ENCODE measurements at places on chromosomes 5 and 9.

GRCh38 chr5:179163236-179164155 is 103.3 kb downstream of the ZNF354C start:
- DNase-seq, result no peak

DNA sequence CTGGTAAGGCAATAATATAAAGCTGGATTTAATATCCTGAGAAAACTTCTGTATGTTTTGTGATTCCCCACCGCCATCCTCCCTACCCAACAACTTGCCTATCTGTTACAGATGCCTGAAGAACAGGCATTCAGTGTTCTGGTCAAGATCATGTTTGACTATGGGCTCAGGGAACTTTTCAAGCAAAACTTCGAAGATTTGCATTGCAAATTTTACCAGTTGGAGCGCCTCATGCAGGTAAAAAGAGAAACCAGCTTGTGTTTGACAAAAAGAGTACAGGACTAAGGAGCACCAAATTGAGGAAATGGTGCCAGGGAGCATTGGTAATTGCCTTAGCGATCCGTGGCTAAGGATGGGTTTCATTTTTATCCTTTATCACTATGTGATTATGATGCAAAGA is 40.0 kb downstream of the GPR21 start:
- no peak for DNase-seq

GRCh38 chr5:142821733-142822487 is 51.7 kb downstream of the ARHGAP26 start:
- DNase-seq, result peak; percentile 86

GRCh38 chr9:99431103-99431502 is 209.0 kb downstream of the SEC61B start:
- peak; percentile 68 for DNase-seq

DNA sequence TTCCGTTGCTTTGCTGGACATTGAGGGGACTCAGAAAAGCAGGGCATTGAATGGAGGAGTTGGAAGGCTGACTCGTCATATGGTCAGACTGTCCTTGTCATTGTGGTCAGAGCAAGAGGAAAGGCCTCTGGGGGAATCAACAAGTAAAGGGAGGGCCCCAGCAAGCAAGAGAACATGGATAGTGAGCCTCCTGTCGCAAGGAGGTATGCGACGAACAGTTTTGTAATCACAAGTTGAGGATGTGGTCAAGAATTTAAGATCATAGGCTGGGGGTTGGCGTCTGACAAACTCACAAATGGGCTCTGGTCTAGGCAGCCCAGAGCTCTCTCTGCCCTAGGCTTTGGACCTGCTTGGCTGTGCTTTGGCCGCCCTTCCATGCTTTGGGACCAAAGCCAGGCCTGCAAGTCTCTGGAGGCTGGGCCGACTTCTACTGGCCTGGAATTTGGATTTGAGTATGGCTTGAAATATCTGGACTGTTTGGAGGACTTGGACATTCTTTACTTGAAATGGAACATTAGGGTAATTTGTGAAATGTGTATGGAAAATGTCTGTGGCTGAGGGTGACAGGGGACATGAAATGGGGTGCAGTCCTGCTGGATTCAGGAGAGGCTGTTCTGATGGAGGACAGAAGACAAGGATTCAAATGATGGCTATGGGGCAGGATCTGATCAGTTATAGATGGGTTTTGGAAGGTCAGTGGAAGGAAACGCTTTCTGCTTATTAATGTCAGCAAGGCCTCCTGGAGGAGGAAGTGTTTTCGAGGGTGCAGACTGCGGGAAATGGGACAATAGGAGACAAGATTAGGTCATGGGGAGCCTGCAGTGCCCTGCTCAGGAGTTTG is 19.2 kb upstream of the NDST1 start:
- DNase-seq, result peak; percentile 86

GRCh38 chr9:128340691-128341434 is 536 bp downstream of the SLC27A4 start:
- no peak for DNase-seq

DNA sequence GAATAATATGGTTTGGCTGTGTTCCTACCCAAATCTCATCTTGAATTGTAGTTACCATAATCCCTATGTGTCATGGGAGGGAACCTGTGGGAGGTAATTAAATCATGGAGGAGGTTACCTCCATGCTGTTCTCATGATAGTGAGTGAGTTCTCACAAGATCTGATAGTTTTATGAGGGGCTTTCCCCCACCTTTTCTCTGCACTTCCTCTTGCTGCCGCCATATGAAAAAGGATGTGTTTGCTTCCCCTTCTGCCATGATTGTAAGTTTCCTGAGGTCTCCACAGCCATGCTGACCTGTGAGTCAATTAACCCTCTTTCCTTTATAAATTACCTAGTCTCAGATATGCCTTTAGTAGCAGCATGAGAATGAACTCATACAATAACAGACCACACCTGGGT is 63.7 kb upstream of the PRR16 start:
- no peak for DNase-seq

- DNase-seq, result no peak
Observed at GRCh38 chr9:125088752-125089151, 54.6 kb downstream of the SCAI start.

- no peak for DNase-seq
Observed at GRCh38 chr5:151345187-151345807, 2.1 kb downstream of the SLC36A2 start.

DNA sequence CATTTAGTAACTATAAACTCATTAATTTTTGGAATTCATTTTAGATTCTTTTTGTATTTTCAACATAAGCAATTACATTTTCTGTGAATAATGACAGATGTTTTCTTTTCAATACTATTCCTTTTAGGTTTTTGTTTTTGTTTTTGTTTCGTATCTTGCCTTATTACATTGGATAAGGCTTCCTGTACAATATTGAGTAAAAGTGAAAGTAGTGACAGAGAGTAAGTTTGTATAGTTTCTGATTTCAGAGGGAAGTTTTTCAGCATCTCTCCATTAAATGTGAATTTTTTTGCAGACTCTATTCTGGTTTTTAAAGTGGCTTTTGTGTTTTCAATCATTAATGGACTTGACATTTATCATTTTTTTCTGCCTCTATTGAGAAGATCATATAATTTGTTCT is 12.8 kb upstream of the CAMK4 start:
- DNase-seq, result no peak

DNA sequence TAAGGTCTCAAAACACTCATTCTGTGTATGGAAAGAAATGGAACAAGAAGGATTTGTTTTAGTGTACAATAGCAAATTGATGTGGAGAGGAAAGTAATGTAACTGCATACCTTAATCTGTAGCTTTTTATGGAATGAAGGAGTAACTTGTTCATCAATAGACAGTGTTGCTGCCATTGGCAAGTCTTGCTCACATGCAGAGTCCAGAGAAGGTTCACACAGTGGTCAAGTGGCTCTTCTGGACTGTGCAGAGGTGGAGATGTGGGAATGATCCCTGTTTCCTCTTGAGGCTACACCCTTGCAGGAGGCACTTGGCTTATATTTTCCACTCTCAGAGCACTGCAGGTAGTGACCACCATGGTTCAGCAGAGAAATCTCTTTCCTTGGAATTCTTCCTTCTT is 132.9 kb upstream of the ANKH start:
- DNase-seq, result no peak

DNA sequence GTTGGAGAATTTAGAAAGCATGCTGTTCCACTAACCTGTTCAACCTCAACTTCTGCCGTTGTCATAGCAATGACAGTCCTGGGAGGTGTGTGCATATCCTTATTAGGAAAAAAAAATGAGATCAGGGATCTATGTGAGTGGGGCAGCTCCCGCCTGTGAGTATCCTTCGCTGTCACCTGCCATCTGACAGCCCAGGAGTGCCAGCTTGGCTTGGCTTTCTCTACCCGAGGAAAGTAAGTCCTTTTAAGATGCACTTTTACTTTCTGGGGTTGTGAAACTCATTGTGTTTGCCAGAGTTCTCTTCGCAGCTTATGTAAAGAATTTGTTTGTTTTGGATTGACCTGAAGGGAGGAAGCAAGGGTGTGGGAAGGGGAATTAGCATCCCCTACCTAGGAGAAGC is 21.8 kb downstream of the PCDHAC2 start:
- DNase-seq, result no peak

GRCh38 chr9:76373173-76373783 is 20.9 kb downstream of the RFK start:
- peak; percentile 45 for DNase-seq

DNA sequence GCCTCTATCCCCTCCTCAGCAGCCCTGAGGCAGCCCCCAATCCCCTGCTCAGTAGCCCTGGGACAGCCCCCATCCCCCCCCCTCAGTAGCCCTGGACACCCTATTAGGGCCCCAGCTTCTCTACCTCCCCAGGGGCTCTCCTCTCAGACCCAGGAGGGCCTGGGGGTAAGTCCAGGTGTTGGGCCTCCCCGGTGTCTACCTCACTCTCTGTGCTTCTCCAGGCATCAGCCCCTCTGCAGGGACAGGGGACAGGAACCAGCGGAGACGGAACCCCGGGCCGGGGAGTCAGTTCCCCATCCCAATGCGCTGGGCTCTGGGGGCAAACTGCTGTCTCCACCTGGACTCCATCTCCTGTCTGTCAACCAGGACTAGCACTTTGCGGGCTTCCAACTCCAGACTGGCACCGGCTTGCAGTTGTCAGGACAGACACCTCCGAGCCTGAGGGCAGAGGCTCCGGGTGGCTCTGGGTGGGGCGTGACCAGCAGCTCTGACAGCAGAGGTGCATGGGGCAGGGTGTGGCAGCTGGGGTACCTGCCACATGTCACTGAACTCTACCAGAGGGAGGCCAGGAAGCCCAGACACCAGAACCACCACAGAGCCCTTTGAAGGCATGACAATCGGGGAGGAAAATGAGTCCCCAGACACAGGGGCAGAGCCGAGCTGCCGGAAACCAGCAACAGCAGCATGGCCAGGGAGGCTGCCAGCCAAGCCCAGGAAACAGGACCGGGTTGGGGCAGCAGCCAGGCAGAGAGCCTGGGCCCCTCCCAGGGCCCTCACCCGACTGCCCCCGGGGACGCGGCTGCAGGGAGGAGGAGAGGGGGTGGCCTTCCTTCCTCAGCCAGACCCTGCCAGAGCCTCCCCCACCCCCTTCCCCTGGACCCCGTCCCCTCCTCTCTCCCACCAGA is 17.7 kb upstream of the UBAC1 start:
- no peak for DNase-seq

- no peak for DNase-seq
Observed at GRCh38 chr9:135039266-135039870, 48.1 kb upstream of the OLFM1 start.

- DNase-seq, result no peak
Observed at GRCh38 chr5:157487358-157487757, 27.3 kb downstream of the NIPAL4 start.

GRCh38 chr9:125240649-125240999 is 519 bp downstream of the HSPA5 start:
- DNase-seq, result no peak

DNA sequence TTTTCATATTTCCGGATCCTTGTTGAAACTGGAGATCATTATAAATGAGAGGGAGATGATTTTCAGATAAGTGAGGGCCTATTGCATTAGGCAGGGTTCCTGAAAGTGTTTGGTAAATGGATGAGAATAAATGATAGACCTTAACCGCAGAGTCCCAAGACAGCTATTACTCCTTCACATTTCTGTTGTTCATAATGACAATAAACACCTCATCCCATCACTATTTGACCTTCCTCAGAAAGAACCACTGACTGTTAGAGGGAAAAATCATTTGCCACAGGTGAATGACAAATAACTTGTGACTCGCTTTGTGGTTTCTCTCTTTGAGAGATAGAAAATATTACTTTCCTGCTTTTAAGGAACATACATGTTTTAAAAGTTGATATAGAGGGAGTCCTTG is 47.3 kb upstream of the TRMT10B start:
- DNase-seq, result peak; percentile 38

DNA sequence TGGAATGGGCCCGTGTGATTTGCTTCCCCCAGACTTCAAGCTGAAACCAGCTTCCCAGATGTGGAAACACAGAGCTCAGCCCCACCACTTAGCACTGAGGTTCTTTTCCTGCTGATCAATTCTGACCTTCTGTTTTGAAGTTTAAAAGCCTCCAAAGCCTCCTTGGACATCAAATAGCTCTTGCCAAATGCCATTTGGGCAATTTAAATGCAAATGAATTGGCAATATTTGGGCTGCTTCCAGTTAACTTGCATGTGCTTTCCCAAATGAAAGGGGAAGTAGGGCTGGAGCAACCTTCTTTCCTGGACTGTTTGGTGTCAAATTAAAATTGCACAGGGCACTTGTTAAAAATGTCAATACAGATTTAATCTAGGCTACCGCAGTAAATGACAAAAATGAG is 710.5 kb downstream of the TLR4 start:
- DNase-seq, result no peak

- DNase-seq, result no peak
Observed at GRCh38 chr9:113580954-113581311, 117.4 kb downstream of the RGS3 start.

DNA sequence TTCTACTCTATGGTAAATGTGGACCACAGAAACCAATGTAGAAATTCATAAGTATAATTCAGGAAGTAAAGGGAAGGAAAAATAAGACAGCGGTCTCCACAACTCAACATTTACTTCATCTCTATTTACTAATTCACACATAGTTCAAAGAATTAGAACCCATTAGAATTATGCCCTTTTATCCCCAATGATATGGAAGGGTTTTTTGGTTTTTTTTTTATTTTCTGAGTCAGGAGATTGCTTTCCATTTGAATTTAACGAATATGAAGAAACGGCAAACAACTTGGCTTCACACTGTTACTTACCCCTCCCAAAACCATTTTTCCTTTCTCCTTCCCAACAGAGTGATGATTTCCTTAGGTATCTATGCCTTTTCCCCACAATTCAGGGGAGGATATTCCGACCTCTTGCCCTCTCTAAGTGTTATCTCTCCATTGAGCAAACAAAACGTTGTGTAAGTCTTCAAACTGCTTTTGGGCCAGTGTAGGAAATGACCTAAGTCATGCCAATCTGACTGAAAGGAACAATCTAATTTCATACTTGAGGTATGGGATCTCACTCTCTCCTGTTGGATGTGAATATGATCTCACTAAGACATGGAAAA is 72.0 kb downstream of the CETN3 start:
- DNase-seq, result no peak

GRCh38 chr5:126248611-126249010 is 174.6 kb upstream of the GRAMD2B start:
- DNase-seq, result no peak

DNA sequence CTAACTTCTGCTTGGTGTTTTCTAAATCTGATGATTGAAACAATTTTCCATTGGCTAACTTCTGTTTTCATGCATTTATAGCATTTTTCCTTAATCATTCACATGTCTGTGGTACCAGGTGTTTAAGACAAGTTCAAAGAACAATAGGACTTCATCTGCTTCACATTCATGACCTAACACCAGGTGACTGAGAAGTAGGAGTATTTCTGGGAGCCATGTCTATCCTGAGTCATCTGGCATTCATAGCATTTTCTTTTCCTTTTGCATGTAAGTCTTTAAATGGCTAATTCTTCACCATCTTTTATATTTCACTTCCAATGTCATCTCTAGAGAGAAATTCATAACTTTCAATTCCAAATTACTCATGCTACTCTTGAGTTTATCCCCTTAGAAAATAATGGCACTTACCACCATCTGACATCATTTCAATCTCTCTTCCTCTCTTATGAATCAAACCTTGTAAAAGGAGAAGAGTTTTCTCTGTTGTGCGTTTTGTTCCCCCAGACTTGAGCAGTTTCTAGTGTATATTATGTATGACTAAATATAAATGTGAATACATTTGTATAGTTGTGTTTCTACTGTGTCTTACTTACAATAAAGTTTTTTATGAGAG is 1196.1 kb upstream of the CDH9 start:
- no peak for DNase-seq

Data from fibroblast of skin of scalp (primary cell).